ENCODE measurements at places on chromosomes 2 and 18. TPM values are rescaled to one million over a fixed set of nuclear protein-coding genes. Genes with fewer than 3 reads are reported as not detected.

DGUOK gene
- 79.0 TPM for total RNA-seq

UPP2 gene
- not detected for total RNA-seq

MROH2A gene
- not detected for total RNA-seq

MAPK4 gene
- 7.0 TPM for total RNA-seq

LRRC30 gene
- total RNA-seq, result not detected

MDH1B gene
- total RNA-seq, result 3.9 TPM

DNA sequence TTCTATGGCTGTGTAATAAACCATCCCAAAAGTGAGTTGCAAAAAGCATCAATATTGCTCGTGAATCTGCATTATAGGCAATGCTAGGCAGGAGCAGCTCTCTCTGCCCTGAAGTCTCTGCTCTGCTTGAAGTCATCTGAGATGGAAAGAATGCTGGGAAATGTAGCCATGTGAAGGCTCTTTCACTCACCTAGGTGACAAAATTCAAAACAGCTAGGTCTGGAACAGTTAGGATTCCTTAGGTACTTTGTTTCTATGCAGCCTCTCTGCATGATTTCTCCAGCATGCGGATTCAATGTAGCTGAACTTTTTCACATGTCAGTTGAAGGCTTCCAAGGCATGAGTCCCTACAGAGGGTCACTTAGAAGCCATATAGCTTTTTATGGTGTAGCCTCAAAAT, 1383.7 kb downstream of the LRP1B start:
- DNase-seq, result no peak

GRCh38 chr18:58691256-58691655, 20.0 kb downstream of the MALT1 start:
- no peak for DNase-seq

GRCh38 chr18:48184118-48184517, 225.1 kb downstream of the ZBTB7C start:
- no peak for DNase-seq

GRCh38 chr2:95359031-95359430, 43.5 kb upstream of the FAHD2A start:
- DNase-seq, result no peak

DNA sequence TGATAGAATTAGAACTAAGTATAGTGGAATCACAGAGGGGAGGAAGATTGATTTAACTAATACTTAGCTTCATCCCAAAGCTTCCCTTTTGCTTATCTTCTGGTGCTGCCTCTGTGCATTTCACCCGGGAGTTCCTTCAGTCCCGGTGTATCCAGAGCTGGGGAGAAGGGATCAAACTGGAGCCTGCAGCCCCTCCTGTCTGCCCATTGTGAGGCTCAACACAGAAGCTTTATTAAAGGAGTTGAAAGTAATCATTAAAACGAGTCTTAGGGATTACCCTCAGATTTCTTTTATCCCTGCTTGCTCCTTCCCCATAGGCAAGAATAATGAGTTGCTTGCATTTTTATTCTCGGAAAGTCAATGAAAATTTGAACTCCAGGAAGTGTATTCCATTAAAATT, 739.7 kb upstream of the DDX18 start:
- DNase-seq, result peak; percentile 60

- DNase-seq, result no peak
Observed at GRCh38 chr2:1898461-1899395, 154.4 kb upstream of the PXDN start.

- no peak for DNase-seq
Observed at GRCh38 chr2:96913398-96914202, 43.7 kb upstream of the SEMA4C start.

DNA sequence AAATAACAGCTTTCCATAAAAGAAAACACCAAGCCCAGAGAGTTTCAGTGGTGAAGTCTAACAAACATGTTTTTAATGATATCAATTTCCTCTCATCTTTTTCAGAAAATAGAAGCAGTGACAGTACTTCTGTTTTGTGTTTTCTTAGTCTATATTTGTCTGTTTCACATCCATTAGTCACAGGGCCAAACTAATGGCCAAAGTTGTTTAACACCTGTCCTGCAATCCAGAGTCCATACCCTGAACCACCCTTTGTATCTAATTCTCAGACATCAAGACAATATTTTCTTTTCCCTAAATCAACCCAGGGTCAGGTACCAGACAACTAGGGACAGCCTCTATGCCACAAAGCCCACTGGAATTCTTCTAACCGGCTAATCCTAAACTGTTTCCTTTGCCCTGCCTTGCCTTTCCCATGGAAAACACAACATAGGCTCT, 25.9 kb downstream of the TMSB10 start:
- DNase-seq, result peak; percentile 25

DNA sequence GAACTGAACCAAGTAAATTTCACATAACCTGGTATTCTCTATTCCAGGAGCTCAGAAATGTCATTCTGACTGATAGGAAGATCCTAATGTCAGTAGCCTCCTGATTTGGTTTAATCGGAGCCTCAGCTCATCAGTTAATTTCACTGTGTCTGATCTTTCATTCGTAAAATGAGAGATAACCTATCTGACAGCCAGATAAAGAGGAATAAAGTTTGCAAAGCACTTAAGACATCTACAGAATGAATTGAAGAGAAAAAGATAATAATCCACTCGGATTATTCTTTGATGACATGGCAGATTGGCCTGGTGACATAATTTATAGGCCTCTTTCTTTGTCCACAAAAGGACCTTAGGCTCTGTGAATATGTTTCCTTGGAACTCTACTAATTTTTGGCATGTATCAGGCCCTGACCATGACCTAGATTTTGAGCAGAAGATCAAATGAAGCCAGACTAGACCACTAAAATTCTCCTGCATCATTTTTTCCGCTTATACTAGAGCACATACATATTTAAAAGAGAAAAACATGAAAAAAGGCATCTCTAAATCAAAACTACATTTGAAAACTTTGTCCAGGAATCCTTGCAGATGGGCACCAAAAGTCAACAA, 312.4 kb downstream of the MTX2 start:
- no peak for DNase-seq

GRCh38 chr2:85430752-85431569, 12.4 kb downstream of the SH2D6 start:
- DNase-seq, result peak; percentile 93

DNA sequence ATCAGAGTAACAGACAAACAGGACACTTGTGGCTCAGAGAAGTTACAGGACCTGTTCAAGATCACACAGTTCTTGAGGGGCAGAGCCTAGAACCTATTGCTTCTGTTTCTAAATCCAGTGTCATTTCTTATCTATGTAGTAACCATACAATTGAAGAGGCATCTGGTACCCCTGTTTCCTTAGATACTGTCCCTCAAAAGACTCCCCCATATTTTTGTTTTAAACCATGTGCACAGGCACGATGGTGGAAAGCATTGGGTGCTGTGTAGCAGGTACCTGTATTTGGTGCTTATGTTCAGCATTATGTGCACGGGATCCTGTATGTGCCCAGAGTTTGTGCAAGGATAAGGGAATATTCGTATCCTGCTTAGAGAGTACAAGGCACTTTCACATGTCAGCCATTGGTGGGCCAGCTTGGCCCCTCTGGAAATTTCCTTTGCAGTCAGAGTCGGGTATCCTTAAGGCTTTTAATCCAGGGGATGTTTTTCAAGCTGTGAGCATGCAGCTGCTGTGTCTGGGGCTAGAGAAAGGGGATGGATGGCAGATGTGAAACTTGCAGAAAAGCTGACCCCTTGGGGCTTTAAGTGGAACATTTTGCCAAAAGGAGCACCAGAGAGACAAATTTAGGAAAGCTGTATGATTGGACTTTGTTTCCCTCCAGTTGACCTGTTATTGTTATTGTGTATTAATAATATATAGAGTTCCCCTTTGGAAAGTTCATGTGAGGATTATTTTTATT, 2.1 kb downstream of the LBH start:
- peak; percentile 54 for DNase-seq

DNA sequence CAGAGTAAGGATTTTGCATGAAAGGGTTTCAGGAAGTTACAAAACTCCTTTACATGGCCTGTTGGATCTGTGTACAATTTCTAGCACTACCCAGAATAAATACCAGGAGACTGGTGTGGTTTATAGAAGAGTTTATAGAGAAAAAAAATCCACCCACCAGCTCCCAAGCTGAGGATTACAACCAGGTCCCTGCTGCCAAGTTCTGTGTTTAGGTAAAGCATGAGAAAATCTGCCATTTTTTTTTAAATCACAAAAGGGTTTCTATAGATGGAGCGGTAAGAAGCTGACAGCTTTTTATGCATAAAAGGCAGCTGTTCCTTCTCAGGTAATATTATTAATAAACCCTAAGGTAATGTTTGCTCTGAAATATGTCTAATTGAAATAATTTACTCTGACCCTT, 545.4 kb upstream of the ZEB2 start:
- no peak for DNase-seq

- DNase-seq, result no peak
Observed at GRCh38 chr2:137975280-137976271, 11.3 kb downstream of the HNMT start.

- DNase-seq, result no peak
Observed at GRCh38 chr2:2641541-2642410, 310.7 kb upstream of the MYT1L start.

GRCh38 chr2:213265679-213266078, 18.6 kb upstream of the SPAG16 start:
- no peak for DNase-seq

- no peak for DNase-seq
Observed at GRCh38 chr2:16217291-16217690, 276.9 kb downstream of the MYCN start.

- no peak for DNase-seq
Observed at GRCh38 chr2:203567691-203568090, 32.6 kb upstream of the RAPH1 start.

GRCh38 chr2:12244070-12244469, 472.7 kb upstream of the TRIB2 start:
- DNase-seq, result no peak
